ENCODE measurements at places on chromosomes 16 and 17. TPM values are rescaled to one million over a fixed set of nuclear protein-coding genes. Genes with fewer than 3 reads are reported as not detected.

The MSLN gene
- 1.6 TPM for total RNA-seq

- no peaks in the 10 kb centered on the region for H3K36me3 ChIP-seq
- no peak overlapping the region for H3K27ac ChIP-seq
These were observed 55.0 kb upstream of the RPL38 start for GRCh38 chr17:74148446-74148845.

The EVI2B gene
- 2.9 TPM for total RNA-seq

GRCh38 chr17:80849119-80849518, 142.5 kb upstream of the CHMP6 start:
- no peak overlapping the region for H3K4me3 ChIP-seq
- H3K4me1 ChIP-seq: no peaks in the 10 kb centered on the region
- no peak overlapping the region for H3K27ac ChIP-seq
- no peaks in the 10 kb centered on the region for H3K27me3 ChIP-seq
- H3K36me3 ChIP-seq: no peaks in the 10 kb centered on the region
- no peak for DNase-seq

The RGS9 gene
- 4.3 TPM for total RNA-seq

Data from stomach (tissue), 19 donors.